Kidney tubule cell (primary cell): ENCODE measurements at places on chromosomes 3 and 15.

- DNase-seq, result no peak
Measured at GRCh38 chr15:88719654-88720053, 80.8 kb downstream of the ISG20 start.

- DNase-seq, result no peak
Measured at GRCh38 chr15:66692808-66693596, 9.0 kb upstream of the SMAD6 start.

DNA sequence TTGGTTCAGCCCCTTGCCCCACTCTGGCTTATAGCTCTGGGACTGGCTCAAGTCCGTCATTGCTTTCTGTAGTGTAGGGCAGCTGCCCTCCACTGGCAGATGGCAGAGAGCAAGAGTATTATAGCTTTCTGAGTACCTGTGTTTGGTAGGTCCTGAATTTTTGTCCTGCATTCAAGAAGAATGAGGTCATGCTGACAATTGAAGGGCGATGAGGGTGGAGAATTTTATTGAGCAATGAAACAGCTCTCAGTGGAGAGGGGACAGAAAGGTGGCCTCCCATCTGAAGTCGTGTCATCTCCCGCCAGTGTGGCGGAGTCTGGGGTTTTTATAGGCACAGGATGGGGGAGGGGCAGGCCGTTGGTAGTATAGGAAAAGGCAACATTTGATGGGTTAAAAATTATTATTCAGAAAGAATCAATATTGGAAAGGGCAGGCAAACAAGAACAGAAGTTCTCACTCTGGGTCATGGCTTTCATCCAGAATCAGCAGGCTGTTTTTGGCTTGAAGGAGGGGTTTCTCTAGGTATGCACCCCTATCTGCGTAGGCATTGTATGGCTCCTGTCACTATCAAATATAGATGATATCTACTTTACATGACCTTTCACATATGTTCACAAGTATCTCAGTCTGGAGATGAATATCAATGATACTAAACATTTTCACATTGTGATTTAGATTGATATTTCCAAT is 1239.7 kb upstream of the ALCAM start:
- peak; percentile 10 for DNase-seq

- DNase-seq, result peak; percentile 96
Measured at GRCh38 chr15:33722005-33722672, 246.2 kb upstream of the CHRM5 start.

GRCh38 chr3:21718161-21718765 is 32.7 kb downstream of the ZNF385D start:
- DNase-seq, result peak; percentile 98
